Activated CD4-positive, alpha-beta T cell treated with anti-CD3 and anti-CD28 coated beads, Interleukin-2, Interleukin-6, amounts not matched to agents 100 ng/mL and 50 ng/mL, durations not matched to agents 16 hours and 8 hours (primary cell): ENCODE measurements at places on chromosomes 7 and 10.

- no peak for DNase-seq
Observed at GRCh38 chr7:34831436-34831835, 173.4 kb downstream of the NPSR1 start.

DNA sequence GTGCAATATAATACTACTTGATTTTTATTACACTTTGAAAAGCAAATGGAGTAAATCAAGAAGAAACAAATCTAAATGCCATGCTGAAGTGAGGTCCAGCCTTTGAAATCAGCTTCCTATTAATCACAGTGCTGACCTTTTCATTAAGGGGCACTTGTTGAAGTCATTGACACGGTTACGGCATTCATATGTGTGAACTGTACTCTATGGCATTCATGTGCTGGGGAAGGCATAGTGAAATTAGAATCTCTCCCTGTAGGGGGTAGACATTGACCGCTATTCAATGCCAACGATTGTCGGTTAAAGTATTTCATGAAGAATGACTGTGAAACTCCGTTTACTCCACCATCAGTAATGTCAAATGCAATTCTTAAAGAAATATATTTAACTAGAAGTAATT lies 296.1 kb upstream of the SEMA3A start:
- DNase-seq, result no peak

GRCh38 chr7:116980354-116980753 lies 27.1 kb downstream of the ST7 start:
- DNase-seq, result no peak

GRCh38 chr10:30215141-30215540 lies 133.9 kb downstream of the MTPAP start:
- no peak for DNase-seq
